Eye (tissue), 1 donor: ENCODE measurements at places on chromosomes 3 and 15.

GRCh38 chr15:40325700-40326099 lies 2.2 kb downstream of the INAFM2 start:
- no peak for DNase-seq

DNA sequence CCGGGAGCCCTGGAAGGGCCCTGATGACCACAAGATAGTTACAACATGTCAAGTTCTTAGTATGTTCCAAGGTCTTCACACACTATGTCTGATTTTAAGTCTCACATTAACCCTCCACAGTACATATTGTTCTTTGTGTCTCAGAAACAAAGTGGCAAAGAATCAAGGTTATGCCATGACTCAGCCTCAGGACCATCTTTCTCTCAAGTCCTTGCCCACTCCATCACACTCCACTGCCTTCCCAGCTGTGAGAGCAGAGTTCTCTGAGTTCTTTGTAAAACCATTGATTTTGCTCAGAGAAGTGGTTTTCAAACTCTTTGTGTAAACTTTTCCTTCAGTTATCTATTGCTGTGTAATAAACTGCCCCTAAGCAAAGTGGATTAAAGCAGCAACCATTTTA lies 67.9 kb upstream of the C3orf80 start:
- DNase-seq, result no peak

DNA sequence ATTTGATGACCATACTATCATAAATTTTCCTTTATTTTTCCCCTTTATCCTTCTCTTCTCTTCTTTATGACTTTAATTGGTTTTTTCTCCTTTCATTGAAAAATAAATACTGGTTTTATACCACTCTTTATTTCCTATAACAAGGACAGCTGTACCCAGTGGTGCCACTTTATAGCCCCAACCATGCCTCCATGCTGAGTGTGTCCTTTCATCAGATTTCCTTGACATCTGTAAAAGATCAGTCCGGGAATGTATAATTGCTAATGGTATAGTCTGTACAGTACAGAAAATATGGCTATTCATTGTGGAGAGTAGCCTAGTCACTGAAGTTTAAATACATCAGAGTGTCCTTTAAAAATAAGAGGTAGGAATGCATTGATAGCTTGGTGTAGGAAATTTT lies 74.6 kb downstream of the EPHA3 start:
- DNase-seq, result no peak

GRCh38 chr3:64023861-64024223 lies 548 bp upstream of the PSMD6 start:
- no peak for DNase-seq
